ENCODE measurements at places on chromosomes 3 and 15.

- no peak for DNase-seq
Observed at GRCh38 chr3:162721736-162722135, 1225.1 kb downstream of the OTOL1 start.

- no peak for DNase-seq
Observed at GRCh38 chr3:171001957-171002694, 24.4 kb downstream of the SLC2A2 start.

- DNase-seq: no peak
Observed at GRCh38 chr3:182981038-182981380, 671 bp upstream of the DCUN1D1 start.

GRCh38 chr3:171850320-171850959 lies 7.3 kb downstream of the TMEM212 start:
- no peak for DNase-seq

DNA sequence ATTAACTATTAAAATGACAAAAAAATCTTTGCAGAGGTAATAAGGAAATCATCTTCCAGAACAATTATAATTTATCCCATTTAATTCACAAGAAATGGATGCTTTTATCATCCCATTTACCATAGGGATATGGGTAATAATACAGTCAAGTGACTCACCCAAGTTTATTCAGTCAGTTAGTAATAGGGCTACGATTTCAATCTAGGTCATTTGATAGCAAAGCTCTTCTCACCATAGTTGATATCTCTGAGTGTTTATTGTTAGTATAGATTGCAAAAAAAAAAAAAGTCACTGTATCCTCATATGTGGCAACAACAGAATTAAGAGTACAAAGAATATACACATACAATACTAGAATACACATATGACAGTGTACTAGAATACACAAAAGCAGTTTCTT lies 797.1 kb downstream of the ROBO1 start:
- no peak for DNase-seq

DNA sequence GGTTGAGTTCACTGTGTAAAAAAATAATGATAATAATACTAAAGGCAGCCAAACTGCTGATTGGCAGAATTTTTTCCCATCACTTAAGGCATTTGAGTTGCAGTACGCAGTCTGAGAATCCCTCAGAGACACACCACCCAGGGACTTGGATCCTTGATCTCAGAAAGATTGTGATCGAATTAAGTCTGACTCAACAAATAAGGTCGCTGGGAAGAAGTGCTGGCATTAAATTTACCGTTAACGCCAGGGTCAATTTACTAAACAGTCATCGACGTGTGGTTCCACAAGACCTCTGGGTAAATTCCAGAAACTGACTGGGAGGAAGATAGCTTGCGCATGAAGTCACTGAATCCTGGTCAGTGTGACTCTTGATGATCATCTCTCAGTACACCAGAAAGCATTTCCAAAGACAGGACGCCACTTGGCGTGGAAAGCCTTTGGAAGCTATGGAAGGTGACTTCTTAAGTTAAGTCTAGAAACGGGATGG lies 48.3 kb upstream of the CGNL1 start:
- no peak for DNase-seq

DNA sequence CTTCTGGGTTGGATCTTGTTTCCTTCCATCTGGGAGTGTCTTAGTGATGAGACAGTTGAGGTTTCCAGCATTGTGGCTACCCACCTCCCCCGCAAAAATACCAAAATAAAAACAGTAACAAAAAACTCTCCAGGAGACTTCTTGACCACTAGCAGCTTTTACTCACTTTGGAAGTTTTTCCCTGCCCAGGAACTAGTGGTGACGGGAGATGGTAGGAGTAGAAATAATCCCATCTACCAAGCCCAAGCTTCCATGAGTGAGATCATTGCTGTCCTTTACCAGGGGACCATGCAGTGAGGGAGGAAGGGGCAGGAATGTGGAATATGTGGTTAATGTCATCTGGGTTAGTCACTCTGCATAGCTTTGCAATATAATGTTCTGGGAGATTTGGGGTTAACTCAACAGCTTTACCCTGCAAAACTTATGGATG lies 187.7 kb downstream of the ITPR1 start:
- DNase-seq: no peak

DNA sequence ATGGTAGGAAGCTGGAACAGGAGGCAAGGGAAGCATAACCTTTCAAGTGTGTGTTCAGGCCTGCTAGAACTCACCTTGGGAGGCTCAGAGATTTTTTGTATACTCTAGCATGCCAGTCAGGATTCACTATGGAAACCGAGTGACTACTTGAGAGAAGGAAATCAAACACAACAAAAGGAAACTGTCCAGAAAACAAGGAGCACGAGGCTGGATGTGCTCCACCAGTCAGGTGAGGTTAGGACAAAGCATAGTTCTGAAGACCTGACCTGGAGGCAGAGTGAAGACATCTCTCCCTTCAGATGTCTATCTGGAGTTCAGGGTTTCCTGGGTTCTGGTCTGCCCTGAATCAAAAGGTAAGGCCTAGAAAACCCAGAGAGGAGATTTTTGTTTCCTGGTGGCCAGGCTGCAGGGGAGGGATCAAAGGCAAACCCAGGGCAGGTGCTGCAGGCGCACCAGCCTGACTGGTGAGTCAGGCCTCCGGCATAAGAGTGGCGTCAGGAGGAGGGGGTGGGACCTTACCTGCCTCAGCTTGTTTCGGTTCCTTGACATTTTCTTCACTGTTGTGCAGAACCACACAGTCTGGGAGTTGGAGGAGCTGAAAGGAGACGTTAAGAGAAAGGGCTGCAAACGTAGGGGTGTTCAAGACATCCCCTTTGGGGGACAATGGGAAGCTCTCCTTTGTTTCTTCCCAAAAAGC lies 52.2 kb upstream of the OSBPL11 start:
- peak; percentile 8 for DNase-seq

DNA sequence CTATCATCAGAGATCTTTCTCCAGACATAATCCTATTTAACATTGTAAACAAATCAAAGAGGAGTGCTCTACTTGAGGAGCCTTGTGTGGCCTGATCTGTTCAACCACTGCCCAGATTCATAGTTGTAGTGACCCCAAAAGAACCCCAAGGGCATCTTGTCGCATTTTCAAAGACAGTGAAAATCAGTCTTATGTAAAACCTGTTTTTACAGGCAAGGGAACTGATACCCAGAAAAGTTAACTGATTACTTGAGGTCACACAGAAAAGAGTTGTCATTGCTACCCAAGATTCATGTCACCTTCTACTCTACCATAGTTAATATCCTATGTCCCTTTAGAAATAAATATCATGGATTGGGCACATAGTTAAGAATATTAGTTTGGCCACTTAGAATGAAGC lies 40.5 kb upstream of the ARPP21 start:
- no peak for DNase-seq

GRCh38 chr3:63588895-63589294 lies 63.6 kb upstream of the SNTN start:
- DNase-seq: no peak

DNA sequence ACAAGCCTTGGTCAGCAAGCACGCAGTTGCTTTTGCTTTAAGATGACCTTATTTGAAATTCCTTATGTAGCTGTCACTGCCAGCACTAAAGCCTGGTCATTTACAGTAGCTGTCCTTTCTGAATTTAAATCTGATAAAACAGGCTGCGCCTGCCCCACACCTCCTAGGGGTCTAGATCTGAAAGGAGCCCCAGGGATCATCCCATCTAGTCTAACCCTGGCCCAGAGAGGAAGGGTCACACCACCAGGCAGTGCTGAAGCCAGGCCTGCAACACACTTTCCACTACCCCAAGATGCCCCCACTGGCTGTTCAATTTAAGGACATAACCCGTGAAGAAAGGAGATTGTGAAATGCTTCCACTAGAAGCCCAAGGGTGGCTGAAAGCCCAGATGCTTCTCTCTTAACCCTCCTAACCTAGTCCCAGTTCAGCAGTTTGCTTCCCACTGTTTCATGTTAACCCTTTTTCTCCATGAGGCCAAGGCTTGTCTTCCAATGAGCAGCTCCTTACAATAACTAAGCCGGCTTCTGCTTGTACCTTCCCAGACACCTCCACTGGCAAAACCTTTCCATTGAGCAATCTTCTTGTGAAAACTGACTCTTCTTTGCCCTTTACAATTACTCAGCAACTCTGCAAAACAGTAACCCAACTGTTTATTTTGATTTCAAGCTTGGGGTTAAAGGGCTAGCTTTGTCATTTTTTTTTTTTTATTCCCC lies 198.9 kb upstream of the LPP start:
- DNase-seq: no peak

DNA sequence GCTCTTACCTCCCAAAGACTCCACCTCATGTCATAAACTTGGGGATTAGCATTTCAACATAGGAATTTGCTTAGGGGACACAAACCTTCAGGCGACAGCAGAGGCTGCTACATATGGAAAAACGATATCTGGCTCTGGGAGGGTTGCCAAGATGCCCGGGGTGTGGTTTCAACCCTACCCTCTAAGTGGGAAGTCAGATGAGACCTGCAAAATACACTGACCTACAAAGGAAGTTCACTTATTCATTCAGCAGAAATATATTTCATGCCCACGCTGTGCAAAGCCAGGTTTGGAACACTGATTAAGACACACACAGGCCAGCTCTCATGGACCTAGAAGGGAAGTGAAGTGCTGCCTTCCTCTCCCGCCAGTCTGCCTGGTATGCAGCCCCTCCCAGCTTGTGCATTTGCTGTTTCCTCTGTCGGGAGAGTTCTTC lies 239.3 kb downstream of the FEZF2 start:
- no peak for DNase-seq

DNA sequence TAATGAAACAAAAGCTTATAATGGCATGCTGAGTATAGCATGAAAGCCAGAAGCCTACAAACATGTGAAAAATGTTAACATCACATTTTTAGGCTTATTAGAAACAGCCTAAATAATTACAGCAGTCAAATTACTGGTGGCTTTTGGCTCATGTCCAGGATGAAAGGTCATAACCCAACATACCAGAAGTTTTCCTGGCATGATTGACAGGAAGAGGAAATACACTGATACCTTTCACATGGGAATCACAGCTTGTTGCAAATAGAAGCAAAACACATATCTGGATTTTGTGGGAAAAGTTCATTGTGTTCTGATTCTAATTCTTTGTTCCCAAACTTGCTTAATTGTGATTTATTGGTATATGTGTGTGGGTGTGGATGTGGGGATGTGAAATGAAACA lies 393.5 kb upstream of the ARRDC4 start:
- DNase-seq: no peak

DNA sequence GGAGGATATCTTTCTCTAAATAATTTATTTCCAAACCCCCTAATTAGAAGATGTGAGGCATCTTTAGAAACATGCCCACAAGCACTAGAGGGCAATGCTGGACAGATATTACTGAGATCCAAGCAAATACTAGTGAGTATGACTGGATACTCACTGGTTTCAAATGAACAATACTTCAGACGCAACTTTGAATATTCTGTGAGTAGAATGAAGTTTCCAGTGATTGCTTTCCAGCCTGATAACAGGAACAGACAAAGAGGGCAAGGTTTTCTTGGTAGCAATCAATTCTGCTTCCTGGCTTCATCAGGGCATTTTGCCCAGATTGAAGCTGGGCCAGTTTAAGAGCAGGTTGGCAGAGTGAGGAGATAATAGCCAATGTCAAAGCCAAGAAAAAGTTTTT lies 442.6 kb upstream of the PDZRN3 start:
- peak; percentile 3 for DNase-seq

DNA sequence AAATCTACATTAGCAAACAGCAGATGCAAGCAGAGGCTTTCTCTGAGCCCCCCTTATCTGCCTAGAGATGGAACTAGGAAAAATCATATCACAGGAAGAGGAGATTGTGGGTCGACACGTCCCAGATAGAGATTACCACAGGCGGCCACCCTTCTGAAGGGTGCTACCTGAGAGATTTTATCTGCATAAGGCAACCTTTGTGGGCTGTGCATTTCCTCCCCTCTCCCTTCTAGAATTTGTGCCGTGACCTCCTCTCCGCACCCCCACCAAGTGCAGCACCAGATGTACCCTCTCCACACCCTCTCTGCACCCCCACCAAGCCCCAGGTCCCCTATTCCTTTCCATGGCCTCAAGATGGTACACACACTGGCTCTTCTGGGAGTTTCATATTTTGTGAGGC lies 27.4 kb downstream of the METTL6 start:
- DNase-seq: no peak

DNA sequence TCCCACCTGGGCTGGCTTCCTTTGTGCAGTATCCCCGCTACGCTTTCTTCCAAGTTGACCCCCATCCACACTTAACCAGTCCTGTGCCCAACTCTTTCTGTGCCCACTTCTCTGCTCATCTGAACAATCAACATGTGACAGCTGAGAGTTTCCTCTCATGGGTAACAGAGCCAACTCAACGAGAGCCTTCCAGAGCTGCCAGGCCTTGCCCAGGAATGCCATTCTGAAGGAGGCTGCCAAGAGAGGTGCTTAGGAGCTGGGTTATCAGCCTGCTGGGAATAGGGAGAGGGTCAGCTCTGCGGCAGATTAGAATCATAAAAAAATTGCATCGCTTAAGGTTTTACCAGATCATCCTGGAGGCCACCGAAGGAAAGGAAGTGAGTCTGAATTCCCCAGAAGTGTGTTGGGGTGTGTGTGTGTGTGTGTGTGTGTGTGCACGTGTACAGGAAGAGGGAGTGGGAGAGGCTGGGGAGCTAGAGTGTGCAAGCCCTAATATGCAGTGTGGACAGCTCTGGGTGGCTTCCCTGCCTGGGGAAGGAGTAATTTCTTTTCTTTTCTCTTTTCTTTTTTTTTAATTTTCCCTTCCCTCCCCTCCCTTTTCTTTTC lies 66.7 kb downstream of the ITGA11 start:
- DNase-seq: no peak

GRCh38 chr3:84265768-84266167 lies 693.0 kb upstream of the CADM2 start:
- DNase-seq: no peak

DNA sequence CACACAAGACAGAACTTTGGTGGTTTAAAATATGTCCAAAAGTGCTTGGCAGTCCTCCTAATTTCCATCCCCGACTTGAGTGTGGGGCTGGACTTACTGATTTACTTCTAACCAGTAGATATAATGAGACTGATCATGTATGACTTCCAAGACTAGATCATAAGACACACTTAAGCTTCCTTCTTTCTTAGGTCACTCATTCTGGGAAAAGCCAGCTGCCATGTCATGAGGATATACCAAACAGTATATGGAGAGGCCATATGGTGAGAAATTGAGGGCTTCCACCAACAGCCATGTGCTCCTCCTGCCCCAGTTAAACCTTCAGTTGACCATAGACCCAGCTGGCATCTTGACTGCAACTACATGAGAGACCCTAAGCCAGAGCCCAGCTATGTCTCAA lies 282.8 kb upstream of the PROK2 start:
- DNase-seq: no peak

GRCh38 chr15:25184356-25185155 lies 229.8 kb downstream of the SNRPN start:
- DNase-seq: no peak

DNA sequence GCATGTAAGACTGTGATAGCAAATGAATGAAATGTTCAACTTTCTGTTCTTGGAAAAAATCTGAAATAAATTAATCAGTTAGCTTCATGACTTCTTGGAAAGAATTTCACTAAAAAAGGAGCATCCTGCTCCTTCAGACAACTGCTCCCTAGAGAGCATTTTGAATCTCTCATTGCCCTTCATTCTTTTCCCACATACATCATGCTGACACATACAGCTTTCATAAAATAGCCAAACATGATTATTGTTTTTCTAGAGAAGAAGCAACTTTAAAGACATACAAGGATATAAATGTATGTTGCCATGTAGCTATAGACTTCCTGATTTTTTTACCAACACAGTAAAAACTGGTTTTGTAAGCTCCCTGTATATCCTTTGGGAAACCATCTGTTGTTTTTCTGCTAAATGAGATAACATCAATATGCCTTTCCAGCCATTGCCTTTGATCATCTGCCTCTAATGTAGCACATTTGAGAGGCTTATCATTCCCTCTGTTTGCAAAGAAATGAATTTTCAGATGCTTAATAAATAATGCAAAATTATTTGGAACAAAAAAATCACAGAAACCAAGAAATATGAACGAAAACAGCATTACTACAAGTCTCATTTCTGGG lies 248.2 kb upstream of the GPR149 start:
- DNase-seq: no peak

Measured in NCI-H774 (cell line).